ENCODE measurements at places on chromosomes 13 and 19.

DNA sequence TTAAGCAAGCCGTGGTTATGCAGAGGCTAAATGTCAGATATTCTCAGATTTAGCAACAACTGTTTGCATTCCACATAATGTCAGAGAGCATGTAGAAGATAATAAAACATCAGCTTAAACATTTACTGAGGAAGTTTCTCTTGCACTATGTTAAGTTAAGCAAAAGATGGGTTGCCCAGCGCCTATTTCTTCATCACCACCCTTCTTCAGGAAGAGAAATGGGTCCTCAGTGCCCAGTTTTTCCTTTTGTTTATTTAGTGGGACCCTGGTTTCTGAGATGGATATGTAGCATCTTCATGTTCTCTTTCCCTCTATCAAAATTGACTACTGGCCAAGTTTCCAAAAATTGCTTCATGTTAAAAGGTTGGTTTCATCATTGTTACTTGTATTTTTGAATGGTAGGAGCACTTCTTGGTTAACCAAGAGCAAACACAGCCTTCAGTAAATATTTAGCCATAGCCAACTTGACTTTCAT, 356.8 kb downstream of the RFC3 start:
- no peak for DNase-seq

DNA sequence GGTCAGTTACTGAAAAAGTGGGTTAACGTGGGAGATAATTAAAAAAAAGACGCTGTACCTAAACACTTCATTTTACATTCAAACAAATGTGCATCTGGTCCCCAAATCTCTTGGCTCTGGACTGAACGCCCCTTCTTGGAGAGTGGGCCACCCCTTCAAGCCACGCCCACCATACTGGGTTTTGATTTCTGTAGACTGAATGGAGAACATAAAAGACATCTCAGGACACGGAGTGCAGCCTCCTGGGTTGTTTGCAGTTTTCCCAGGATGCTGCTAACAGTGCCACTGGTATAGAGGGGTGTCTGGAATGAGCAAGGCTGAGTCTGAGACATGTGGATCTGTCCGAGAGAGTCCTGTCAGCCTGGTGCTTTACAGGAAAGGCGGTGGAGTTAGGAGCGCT, 10.6 kb downstream of the TFDP1 start:
- no peak for DNase-seq

GRCh38 chr19:32469795-32470194, 64.2 kb downstream of the DPY19L3 start:
- DNase-seq = no peak

- no peak for DNase-seq
These were observed 27.0 kb downstream of the TEX29 start for GRCh38 chr13:111347438-111347837.

DNA sequence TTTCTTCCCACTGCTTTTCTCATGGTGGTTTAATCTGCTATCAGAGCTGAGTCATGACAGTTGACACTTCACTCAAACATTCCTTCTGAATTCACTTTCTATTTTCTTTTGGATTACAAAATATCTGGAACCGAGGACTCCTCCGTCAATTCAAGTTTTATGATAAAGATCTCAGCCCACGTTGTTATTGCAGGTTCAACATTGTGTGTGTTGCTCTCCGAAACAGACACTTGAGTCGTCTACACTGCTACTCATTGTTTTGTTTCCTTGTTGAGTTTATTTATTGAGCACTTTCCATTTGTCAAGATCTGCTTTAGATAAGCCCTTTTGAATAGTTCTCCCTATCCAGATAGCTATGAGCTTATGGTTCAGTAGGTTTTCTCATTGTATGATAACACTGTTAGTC, 636.1 kb upstream of the GPC6 start:
- DNase-seq = no peak

GRCh38 chr13:42484386-42484785, 89.6 kb upstream of the TNFSF11 start:
- no peak for DNase-seq

DNA sequence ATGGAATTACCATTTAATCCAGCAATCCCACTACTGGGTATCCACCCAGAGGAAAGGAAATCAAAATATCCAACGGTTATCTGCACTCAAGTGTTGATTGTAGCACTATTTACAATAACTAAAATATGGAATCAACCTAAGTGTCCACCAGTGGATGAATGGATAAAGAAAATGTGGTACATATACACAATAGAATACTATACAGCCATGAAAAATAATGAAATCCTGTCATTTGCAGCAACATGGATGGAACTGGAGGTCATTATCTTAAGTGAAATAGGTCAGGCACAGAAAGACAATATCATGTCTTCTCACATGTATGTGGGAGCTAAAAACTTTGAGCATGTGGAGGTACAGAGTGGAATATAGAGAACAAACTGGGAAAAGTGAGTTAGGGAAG, 92.9 kb upstream of the ARHGEF7 start:
- DNase-seq = no peak

DNA sequence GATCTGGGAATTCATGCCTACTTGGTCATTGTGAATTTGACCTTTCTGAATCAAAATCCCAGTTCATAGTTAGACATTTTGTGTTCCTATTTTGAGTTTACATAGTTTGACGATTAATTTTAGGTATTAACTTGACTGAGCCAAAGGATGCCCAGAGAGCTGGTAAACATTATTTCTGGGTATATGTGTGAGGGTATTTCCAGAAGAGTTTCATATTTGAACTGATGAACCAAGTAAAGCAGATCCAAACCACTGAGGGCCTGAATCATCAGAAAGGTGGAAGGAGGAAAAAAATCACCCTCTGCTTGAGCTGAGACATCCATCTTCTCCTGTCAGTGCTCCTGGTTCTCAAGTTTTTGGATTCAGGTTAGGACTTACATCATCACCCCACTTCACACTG, 116.6 kb downstream of the CYSLTR2 start:
- no peak for DNase-seq

GRCh38 chr13:113407531-113408393, 43.8 kb upstream of the GRTP1 start:
- DNase-seq = no peak

DNA sequence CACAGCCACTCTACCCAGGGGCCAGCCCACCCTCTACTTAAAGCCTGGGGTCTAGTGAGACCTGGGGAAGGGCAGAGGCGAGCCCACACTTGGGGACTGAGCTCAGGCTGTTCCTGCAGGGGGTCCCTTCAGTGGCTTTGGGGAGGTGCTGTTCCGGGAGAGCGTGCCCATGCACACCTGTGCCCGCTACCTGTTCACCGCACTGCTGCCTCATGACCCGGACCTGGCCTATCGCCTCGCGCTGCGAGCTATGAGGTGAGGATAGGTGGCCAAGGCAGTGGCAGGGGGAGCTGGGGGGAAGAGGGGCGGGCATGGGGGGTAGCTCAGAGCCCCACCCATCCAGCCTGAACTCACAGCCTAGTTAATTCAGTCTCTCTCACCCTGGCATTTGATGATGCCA, 24.0 kb downstream of the ZSWIM4 start:
- DNase-seq = no peak

- peak; percentile 85 for DNase-seq
These were observed 53.4 kb downstream of the ABCC4 start for GRCh38 chr13:95247852-95248251.

DNA sequence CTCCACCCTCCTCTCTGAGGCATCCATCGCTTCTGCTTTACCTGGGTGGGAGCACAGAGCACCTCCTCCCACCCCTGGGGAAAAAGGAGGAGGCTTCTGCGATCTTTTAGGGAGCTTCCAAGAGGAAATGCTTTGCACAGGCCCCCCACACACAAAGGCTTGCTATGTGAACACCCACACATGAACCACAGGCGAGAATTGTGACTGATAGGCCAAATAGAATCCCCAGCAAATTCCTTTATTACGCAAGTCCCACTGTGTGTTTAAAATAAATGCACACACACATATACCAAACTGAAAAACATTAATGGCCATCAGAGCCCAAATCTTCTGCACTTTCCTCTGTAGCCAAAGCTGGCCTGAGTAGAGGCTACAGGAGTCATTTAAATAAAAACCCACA, 50.6 kb downstream of the HSPH1 start:
- no peak for DNase-seq

DNA sequence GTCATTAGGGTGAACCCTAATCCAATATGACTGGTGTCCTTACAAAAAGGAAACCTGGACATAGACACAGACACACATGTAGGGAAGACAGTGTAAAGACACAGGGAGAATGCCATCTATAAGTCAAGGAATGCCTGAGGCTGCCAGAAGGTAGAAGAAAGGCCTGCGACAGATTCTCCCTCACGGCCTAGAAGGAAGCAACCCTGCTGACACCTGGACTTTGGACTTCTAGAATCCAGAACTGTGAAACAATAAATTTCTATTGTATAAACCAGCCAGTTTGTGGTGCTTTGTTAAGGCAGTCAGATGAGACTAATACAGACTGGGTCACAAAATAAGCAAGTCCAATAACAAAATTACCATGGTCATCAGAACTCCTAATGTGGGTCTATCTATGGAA, 120.4 kb downstream of the ENOX1 start:
- DNase-seq = no peak

DNA sequence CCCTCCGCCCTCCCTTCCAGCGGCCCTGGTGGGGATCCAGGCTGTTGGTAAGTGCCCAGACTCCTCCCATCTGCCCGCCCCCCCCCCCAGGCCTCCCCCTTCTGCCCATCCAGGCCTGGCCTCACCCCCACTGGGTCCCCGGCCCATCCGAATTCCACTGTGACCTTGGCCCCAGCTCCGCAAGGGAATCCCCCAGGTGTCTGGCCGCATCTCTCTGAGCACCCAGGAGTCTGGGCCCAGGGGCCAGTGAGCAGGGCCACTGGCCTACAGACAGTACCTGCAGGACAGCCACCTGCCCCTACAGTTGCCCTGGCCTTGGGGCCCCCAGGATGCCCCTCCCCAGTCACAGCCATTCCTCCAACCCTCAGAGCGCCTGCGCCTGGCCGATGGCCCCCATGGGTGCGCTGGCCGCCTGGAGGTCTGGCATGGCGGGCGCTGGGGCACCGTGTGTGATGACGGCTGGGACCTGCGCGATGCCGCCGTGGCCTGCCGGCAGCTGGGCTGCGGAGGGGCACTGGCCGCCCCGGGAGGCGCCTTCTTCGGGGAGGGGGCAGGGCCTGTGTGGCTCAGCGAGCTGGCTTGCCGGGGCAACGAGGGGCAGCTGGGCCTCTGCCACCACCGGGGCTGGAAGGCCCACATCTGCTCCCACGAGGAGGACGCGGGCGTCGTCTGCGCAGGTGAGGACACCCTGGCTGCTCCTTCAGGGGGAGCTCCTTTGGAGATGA, 912 bp downstream of the SSC5D start:
- DNase-seq = no peak

GRCh38 chr19:32202244-32202643, 143.2 kb upstream of the ZNF507 start:
- DNase-seq = no peak

DNA sequence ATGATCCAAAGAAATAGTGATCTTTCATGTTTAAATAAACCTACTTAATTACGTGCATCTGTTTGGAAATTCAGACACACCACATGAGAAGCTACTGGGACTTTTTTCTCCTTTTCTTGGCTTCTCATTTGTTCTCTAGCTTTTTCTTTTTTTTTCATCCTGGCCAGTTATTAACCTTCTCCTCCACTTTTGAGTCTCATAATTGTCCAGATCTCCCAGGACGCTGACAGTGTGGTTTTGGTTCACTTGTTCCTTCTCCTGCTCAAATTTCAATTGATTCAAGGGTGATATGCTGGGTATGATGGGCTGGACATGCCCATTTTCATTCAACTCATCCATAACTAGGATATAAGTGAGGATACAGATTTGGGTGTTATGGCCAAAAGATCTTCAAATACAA, 152.3 kb downstream of the TM9SF2 start:
- DNase-seq = no peak

All from hematopoietic multipotent progenitor cell treated with erythropoietin and hydrocortisone succinate and interleukin-3 and kit ligand, for 8 days (in vitro differentiated cells).